Activated T-cell treated with anti-CD3 and anti-CD28 coated beads for 24 hours (primary cell): ENCODE measurements at places on chromosomes 16 and 17.
A peak's percentile ranks its signal among the peaks of the same experiment; 100 is the strongest.

- DNase-seq, result no peak
Observed at GRCh38 chr16:24749310-24749709, 19.9 kb downstream of the TNRC6A start.

GRCh38 chr17:82468692-82469091 lies 10.2 kb downstream of the NARF start:
- no peak for DNase-seq

- no peak for DNase-seq
Observed at GRCh38 chr16:59484833-59485516, 750.9 kb upstream of the GOT2 start.

- peak; percentile 79 for DNase-seq
Observed at GRCh38 chr16:48156790-48157209, 1.0 kb upstream of the ABCC12 start.

GRCh38 chr17:66469890-66470289 lies 167.5 kb downstream of the PRKCA start:
- no peak for DNase-seq

DNA sequence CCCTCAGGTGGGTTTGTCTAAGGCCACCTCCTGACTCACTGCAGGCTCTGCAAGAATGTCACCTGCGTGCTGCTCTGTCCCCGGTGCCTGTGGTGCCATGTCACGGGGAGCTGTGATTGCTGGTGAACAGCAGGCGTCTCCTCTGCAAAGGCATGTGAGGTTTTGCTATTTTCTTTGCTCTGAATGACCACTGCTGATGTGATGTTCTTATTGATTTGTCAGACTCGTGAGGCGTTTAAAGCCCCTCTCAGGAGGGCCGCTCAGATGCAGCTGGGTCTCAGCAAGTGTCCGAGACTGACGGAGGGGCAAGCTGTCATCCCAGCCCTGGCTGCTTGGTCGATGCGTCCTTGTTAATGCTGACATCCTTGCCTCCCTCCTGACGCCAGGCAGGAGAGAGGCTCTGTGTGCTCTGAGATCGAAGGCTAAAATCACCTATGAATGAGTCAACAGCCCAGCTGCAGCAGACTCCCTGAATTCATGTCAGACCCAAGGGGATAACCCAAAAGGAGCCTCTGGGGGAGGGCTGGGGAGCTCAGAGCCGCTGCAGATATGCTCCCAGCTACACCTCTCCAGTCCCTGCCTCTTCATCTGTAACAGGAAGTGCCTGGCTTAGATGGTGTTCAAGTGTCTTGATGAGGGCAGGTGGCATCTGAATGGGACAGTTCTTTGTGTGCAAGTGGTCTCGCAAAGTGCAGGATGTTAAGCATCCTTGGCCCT lies 11.8 kb upstream of the PEMT start:
- no peak for DNase-seq

- no peak for DNase-seq
Observed at GRCh38 chr17:21376081-21376758, at the start of gene KCNJ12. KCNJ12 (plus strand) TSS chr17:21376357; CDS start chr17:21415343, 38,986 bp downstream.

GRCh38 chr17:81028506-81028858 lies 6.5 kb upstream of the BAIAP2 start:
- no peak for DNase-seq

DNA sequence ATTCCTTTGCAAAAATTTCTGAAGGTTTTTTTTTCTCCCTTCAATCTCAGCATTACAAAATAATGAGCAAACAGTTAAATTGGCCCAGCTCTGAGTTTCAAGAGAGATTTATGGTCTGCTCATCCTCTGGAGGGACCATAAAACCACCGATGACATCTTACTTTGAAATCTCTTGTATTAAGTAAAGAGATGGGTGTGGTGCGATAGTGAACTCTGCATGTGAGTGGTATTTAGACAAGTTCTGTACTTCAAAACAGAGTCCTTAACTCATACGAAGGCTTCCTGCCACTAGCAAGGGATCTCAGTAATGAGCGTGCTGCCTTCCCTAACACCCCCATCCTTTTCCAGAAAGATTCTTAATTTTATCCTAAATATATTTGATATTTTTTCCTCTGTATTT lies 2.1 kb downstream of the FAM20A start:
- no peak for DNase-seq

DNA sequence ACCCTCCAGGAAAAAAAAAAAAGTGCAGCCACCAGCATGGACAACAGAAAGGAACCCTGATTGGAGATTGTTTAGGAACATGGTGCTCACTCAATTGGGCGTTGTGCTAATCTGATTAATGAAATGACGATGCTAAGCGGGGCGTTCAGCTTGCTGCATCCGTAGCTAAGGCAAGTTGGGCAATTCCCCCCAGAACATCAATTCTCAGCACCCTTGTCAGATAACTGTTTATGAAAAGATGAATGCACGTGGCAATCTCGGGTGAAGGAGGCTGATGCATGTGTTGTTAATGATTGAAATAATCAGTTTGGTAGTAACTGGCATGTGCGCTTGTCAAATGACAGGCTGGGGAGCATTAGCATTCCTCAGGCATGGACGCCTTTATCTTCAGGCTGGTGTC lies 57.0 kb downstream of the HS3ST3A1 start:
- no peak for DNase-seq

GRCh38 chr16:11596572-11597226 lies 10.0 kb upstream of the LITAF start:
- DNase-seq, result no peak

DNA sequence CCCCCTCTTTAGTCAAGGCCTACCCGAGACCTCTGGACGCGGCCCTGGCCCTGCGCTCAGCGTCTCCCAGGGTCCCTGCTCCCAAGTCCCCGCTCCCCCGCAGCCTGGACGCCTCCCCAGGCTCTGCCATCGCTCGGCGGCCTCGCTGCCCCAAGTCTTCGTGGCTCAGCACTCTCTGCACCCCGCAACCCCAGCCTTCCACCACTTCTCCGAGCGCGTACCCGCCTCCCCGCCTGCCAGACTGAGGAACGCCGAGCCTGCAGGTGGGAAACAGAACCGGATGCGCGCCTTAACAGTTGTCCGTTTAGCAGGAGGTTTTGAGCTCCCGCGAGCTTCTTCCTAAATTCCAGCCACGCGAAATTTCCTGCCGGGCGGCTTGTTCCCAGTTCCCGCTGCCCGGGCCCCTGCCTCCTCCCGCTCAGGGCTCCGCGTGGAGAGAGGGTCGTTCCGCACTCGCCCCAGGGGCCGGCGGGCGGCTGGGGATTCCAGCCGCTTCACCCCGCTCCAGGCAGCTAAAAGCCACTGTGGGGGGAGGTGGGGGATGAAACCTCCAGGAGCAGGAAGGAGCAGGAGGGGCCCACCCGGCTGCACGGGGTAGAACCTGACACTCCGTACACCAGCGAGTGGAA lies 87.7 kb downstream of the KCNJ12 start:
- DNase-seq, result no peak

- DNase-seq, result no peak
Observed at GRCh38 chr16:4692460-4693295, 684 bp upstream of the NUDT16L1 start.

DNA sequence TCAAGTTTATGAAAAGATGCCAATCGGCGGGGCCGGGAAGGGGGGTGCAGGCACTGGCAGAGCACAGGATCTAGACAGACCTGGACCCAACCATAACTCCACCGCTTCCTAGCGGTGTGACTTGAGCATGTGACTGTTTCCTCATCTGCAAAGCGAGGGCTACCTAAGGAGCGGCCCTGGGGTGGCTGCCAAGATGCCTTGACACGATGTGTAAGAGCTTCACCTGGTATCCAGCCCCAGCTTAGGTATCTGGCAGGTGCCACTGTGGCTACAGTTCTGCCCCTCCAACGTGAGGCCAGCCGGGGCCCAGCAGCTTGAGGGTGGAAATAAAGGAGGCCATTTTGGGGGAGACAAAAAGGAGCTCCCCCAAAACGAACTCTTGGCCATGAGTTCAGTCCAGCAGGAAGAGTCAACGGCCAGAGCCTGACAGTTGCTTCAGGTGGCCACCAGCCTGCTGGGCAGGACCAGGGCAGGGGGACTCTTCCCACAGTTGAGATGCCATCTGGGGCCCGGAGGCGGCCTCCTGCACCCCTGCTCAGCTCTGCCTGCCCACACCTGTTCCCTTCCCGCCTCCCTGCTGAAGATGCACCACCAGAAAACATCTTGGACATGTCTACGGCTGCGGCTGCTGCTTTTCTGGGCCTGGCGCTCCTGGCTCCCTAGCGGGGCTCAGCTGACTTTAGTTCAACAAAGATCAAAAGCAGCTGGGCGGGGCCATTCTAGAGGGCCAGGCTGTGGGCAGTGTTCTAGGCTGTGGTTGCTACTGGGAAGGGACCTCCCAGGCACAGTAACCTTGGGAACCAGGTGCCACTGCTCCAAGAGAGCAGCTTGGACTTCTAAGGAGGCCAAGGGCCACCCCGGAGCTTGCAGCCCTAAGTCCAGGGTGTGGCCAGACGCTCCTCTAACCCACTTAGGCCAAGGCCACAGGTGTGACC lies 3.4 kb upstream of the MTSS2 start:
- DNase-seq, result no peak

GRCh38 chr17:71380535-71380934 lies 740.3 kb upstream of the SOX9 start:
- DNase-seq, result no peak

DNA sequence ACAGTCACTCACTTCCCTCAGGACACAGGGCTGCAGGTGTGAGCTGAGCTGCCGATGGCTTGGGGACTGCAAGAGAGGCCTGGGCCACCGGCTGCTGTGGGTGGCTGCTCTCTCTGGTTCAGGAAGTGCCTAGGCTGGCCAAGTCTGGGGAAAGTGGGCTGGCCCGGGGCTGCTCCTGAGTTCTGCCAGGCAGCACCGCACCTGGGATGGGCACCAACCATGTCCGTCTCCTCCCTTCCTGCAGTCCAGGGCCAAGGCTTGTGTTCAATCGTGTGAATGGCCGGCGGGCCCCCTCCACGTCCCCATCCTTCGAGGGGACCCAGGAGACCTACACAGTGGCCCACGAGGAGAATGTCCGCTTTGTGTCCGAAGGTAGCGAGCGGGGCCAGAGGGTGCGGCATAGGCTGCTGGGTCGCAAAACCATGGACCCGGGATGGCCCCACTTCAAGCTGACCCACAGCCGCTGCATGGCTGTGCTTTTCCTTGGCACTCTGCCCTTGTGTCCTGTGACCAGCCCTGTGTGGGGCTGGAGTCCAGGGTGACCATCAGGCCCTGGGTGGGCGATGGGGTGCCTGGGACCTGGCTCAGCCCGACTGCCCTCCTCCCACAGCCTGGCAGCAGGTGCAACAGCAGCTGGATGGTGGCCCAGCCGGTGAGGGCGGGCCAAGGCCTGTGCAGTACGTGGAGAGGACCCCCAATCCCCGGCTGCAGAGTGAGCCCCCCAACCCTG lies 1.8 kb upstream of the WDR90 start:
- DNase-seq, result no peak

DNA sequence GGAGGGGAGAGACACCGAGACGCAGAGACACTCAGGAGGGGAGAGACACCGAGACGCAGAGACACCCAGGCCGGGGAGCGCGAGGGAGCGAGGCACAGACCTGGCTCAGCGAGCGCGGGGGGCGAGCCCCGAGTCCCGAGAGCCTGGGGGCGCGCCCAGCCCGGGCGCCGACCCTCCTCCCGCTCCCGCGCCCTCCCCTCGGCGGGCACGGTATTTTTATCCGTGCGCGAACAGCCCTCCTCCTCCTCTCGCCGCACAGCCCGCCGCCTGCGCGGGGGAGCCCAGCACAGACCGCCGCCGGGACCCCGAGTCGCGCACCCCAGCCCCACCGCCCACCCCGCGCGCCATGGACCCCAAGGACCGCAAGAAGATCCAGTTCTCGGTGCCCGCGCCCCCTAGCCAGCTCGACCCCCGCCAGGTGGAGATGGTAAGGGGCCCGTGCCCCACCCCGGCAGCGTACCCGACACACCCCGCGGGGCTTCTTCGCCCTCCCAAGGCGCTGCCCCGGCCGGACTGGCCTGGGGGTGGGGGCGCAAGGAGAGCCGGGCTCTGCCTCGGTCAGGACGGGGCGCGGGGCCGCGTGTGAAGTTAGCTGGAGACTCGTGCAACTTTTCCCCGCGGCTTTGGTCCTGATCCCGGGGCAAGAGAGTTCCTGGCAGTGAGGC lies 427 bp downstream of the PPP1R1B start:
- DNase-seq, result no peak

DNA sequence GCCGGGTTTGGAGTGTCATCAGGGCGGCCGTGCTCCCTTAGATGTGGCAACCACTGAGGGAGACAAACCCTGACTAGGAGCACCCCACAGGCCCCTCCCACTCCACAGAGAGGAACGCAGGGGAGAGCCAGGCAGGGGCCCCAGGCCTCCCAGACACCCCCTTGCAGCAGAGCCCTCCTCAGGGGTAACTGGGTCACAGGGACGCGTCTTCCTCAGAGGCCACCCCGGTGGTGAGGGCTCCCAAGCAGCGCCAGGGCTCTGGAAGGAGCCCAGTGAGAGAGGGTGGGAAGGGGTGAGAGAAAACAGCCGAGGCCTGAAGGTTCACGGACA lies 11.4 kb downstream of the FSCN2 start:
- DNase-seq, result no peak

- no peak for DNase-seq
Observed at GRCh38 chr16:55734665-55735064, 78.9 kb downstream of the SLC6A2 start.

- DNase-seq, result no peak
Observed at GRCh38 chr17:61485067-61485775, 33.0 kb downstream of the TBX4 start.

DNA sequence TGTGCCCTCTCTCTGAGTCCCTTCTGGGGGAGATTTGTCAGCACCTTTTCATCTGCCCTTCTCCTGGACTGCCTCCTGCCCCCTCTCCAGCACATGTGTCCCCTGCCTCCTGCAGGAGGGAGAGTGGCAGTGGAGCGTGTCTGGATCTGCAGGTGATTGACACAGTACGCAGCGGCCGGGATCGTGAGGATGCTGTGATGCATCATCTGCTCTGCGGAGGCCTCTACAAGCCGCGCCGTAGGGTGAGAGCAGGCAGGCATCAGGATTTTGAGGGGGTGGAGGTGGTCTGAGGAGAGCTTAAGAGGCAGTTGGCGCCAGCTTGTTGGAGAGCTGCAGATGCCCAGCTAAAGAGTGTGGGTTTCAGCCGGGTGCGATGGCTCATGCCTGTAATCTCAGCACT lies 10.9 kb downstream of the SLC9A5 start:
- DNase-seq, result no peak
